DMS 273 treated with DMSO at 0.1 percent for 48 hours (cell line): ENCODE measurements at places on chromosomes 7 and 10.

DNA sequence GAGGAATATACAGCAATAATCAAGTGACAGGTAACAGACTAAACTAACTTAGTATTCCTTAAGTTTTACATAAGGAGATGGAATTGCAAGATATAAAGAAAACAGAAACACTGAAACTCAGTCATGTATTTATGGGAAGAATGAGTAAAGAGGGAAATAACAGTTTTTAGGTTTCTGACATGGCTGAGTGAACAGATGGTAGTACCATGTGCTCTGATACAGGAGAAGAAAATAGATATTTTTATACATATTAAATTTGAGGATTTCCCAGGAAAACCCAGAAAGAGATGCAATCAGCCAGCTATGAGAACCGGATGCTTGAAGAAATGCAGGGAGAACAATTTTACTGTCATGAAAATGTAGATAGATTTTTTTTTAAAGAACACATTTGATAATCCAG lies 669.5 kb upstream of the GRM3 start:
- DNase-seq = no peak

DNA sequence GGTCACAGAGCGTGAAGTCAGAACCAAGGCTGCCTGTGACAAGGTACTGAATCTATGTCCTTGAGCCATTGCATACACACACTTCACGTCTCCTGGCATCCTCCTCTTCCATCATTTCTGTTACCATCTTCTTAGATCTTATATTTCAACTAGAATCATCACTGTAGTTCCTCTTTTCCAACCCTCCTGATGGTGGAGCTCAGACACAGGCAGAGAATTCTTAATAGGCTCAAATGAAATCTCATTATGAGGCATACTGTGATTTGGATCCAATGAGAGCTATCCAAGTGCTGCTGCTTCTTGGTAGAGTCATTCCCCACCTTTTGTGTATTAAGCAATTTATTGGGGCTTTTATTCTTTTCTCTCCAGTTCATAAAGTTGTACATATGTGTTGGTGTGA lies 113.2 kb downstream of the CALCR start:
- DNase-seq = no peak

GRCh38 chr10:3857318-3857717 lies 72.3 kb upstream of the KLF6 start:
- DNase-seq = no peak

- DNase-seq = no peak
Observed at GRCh38 chr7:4629287-4629895, 52.7 kb upstream of the FOXK1 start.

DNA sequence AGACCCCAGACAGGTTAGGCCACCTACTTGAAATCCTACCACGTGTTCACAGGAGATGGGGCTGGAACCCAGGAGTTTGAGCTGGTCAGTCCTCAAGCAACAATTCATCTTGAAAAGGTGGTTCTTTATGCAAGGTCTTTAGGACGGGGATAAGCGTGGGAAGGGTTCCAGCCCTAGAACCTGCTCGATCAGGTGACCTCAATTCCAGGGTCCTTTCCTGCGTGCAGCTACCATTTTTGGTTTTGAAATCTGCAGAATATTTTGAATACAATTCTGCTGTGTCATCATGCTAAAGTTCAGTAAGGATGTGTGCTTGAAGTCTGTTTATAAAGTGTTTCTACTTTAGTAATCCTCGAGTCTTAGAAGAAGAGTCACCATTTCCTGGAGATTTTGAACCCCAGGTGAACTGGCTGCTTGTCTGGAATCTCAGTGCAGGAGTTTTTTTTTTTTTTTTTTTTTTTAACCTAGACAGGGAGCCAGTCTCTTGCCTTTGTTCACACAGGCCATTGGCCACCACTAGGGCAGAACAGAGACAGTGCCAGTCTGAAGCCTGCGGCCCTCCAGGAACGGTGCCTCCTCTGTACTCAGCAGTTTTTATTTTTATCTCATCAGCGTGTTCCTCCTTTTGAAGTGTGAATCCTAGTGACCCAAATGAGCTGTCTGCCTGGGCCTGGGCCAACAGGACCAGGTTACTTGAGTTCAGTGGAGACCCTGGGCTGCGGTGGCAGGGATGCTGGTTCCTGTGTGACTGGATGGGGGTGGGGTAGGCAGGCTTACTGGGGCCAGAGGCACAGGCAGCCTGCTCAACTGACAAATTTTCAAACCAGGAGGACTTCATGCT lies 54.6 kb downstream of the EEPD1 start:
- DNase-seq = no peak
